ENCODE measurements at places on chromosomes 13 and 19.

DNA sequence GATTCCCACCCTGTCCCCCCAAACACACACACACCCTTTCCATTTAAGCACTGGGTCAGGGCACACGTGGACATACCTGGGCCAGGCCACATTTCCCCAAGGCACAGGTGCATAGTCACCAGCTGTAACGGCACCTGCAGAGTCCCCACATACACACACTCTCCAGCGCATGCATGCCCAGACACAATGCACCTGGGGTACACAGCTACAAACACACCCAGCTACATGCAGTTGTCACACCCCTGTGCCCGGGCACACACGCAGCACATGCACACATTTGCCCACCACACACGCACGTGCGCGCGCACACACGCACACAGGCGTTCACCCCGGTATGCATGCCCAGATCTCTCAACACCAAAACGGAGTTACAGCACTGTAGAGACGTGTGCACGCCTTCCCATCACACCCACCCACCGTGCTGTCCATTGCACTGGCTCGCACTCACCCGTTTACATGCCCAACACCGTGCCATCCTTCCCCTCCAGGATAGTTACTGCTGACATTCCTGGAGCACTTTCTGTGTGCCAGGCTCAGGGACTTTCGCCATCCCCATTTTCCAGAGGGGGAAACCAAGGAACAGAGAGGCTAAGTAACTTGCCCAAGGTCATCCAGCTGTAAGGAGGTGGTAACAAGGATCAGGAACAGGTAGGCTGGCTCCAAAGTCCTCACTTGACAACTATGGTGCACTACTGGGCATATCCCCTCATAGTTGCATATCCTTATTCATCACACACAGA, 749 bp upstream of the SHANK1 start:
- DNase-seq: no peak

DNA sequence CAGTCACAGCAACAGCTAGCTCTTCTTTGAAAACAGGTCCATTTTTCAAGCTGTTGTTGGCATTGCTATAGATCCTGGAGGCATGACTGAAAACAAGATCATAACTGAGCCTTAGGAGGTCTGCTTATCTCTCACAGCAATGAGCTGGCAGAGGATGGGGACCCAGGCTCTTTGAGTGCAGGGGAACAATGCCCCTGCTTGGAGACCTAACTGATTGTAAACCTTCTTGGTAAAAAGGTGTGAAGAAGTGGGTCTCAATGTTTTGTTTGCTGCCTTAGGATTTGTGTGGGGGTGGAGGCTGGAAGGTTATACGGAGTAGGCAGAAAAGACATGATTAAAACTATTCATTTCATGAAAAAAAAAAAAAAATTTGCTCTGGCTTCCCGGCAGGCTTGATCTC, 94.6 kb downstream of the EFNB2 start:
- DNase-seq: no peak

DNA sequence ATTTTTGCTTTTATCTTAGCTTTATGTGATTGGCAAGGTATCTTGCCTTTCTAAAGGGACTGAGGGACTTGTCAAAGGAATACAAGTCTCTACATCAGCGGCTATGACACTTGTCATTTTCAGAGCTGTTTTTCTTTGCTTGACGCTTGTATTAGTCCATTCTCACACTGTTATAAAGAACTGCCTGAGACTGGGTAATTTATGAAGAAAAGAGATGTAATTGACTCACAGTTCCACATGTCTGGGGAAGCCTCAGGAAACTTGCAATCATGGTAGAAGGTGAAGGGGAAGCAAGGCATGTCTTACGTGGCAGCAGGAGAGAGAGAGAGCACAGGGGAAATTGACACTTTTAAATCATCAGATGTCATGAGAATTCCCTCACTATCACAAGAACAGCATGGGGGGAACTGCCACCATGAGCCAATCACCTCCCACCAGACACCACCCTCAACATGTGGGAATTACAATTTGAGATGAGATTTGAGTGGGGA, 128.2 kb downstream of the GPC5 start:
- no peak for DNase-seq

GRCh38 chr19:42422092-42422900, 4.9 kb downstream of the LIPE start:
- DNase-seq: no peak

GRCh38 chr19:40155749-40156265, 35.4 kb upstream of the MAP3K10 start:
- peak; percentile 25 for DNase-seq

GRCh38 chr13:107964395-107964794, 250.9 kb downstream of the LIG4 start:
- DNase-seq: no peak

- no peak for DNase-seq
Measured at GRCh38 chr19:35330475-35330874, 1.5 kb downstream of the CD22 start.

- DNase-seq: no peak
Measured at GRCh38 chr13:53642306-53642705, 613.7 kb downstream of the OLFM4 start.

All from fibroblast of villous mesenchyme (primary cell).